M059J (cell line): ENCODE measurements at places on chromosomes 2 and 18.
A peak's percentile ranks its signal among the peaks of the same experiment; 100 is the strongest.

DNA sequence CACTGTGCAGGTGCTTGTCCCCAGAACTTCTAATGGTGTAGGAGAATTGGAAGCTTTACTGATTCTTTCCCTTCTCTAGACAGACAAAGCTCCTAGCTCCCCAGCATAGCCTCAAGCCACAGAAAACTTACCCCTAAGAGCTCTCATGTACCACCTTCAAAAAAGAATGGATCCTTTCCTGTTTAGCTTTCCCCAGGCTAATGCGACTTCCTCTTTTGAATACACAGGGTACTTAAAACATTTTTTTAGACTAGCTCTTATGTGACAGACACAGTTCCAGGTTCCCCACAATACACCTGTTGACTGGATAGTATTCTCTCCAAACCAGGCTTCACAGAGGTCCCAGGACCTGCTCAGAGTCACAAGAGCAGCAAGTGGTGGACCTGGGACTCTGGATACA is 8.3 kb downstream of the CTAGE1 start:
- no peak for DNase-seq

- DNase-seq: no peak
Observed at GRCh38 chr2:200337621-200338020, 31.1 kb downstream of the SPATS2L start.

DNA sequence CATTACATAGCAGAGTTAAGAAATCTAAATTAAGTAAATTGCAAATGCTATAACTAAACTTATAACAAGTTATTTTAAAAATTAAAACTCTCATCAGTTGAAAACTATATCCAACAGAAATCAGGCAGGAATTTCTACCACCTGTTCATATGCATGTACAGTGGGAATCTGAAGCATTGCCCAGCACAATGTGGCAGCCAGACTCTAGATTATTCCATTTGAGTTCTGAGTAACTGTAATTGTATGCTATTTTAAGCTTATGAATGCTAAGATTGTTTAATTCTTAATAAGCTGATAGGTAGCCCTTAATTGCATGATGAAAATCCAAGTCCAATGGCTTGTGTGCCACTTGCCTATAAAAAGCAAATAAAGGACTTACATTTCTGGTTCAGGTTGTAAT is 834.5 kb upstream of the FSHR start:
- DNase-seq: no peak

DNA sequence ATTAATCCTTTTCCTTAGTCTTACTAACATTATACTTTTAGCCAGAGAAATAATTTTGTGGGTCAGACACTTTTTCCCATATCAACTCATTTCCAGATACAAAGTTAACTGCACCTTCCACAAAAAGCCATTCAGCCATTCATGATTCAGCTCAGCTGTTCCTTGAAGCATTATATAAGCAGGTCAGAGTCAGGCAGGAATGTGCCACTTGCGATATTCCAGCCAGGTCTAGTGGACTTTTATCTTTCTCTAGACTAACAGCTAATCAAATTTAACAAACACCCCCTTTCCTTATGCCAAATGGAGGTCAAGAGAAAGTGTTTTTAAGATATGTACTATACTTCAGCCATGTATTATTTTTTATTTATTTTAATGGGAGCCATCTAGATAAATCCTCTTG is 75.6 kb upstream of the EPB41L3 start:
- DNase-seq: no peak

DNA sequence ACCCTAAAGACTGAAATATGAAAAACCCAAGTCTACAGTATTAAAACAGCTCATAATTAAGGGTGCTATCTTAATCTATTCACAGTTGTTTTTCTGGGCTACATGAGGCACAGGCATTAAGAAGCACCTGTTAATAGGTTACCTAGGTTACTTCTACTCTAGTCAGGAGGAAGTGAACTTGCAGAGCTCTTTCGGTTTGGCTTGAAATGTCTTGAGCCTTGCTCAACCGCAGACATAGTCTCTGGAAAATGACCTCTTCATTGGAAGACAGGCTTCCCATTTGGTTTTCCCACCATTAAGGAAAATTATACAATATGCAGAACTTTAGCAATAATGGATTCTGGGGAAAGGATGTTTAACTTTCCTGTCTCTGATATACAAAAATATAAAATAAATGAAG is 142.3 kb upstream of the KCNJ3 start:
- DNase-seq: no peak

GRCh38 chr2:223008162-223008561 is 43.8 kb upstream of the KCNE4 start:
- DNase-seq: peak; percentile 47
